ENCODE measurements at places on chromosomes 5 and 9.

DNA sequence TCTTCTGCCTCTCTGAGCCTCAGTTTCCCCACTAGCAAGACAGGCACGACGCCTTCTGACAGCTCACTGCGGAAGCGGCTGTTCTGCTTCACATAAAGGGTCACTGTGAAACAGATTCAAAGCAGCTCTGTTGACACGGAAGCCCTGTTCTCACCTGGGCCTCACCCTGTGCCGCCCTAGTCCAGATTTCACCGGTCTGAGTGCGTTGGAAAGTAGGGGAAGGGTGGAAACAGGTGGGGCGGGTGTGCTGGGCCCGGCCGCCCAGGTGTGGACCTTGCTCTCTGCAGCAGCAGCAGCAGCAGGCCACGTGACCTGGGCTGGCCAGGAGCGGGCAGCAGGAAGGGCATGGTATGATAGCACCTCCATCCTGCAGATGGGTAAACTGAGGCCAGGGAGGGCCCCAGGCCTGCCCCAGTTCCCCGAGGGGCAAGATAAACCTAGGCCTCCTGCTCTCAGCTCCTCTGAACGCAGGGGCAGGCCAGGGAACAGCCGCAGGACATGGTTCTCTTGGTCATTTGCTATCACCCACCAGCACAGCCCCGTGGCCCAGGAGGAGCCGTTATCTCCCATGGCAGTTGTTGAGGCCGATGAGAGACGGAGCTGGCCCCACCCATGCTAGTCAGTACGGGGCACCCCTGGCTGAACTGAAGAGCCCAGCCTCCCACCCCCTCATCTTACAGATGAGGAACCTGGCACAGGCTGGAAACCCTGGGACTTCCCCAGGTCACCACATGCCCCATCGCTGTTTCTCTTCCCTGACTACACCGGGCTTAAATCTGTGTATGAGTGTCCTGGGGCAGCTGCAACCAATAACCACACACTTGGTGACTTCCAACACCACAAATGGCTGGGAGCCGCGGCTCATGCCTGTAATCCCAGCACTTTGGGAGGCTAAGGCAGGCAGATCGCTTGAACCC lies 12.1 kb downstream of the PTGES2 start:
- DNase-seq = no peak

GRCh38 chr5:169176709-169177694 lies 123.9 kb downstream of the SLIT3 start:
- DNase-seq = no peak

DNA sequence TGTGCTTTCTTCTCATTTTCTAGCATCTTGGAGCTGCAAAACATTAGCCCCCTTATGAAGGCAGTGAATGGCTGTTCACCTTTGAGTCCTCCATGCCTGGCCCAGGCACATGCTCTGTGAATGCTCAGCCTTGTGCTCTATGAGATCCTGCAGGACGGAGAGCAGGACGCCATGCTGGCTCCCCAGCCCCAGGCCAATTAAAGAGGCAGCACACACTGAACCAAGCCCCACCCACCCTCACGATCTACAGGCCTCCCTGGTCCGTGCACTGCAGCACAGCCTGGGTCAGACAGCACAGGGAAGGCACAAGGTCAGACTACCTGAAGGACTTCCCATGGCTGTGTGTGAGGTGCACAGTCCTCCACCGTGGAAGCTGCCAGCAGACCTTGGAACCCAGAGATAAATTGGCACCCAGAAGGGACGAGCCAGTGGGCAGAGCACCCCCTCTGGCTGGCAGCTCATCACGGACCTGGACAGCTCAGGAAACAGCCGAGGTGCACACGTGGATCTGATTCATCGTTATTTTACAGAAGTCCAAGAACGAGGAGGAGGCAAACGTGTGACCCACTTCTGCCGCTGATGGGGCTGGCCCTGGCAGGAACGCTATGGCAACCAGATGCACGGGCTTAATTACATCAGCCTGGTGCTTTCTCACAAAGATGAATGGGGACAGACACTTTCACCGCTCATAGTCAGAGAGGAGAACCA lies 59.5 kb downstream of the OLFM1 start:
- DNase-seq = no peak

DNA sequence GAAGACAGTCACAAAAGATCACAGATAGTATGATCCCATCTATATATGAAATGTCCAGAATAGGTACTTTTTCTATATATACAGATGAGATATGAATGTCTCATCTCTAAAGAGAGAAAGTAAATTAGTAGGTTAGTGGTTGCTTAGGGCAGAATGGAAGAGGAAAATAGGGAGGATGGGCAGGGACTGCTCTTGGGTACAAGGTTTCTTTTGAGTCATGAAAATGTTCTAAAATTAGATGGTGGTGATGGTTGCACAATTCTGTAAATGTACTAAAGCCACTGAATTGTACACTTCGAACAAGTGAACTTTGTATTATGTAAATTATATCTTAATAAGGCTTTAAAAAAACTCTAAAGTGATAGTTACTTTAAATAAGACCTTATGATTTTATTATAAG lies 59.6 kb upstream of the GRAMD2B start:
- DNase-seq = no peak

DNA sequence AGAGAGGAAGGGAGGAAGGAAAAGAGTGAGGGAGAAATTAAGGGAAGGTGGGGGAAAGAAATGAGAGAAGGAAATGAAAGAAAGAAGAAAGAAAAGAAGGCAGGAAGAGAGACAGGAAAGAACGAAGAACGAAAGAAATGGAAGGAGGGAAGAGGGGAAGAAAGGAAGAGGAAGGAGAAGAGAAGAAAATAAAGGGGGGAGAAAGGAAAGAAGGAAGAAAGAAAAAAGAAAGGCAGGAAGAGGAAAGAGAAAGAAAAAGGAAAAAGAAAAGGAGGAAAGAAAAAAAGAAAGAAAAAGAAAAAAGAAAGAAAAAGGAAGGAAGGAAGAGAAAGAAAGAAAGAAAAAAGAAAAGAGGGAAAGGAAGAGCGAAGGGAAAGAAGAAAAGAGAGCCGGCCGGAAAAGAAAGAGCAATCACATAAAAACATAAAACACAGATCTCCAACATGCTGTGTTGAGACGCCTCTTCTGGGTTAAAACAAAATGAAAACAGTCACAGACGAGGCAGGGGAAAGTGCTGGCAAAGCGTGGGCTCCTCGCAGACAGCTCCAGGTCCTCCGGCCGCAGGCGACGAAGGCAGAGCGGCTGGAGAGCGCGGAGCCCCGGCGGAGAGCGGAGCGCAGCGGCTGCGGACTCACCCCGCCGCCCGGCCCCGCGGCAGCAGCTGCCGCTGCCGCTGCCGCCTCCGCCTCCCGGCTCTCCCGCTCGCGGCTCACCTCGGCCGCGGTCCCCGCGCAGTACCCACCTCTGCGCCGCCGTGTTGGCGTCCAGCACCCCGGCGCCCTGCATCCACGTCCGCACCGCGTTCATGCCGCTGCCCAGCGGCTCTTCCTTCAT lies 896 bp downstream of the EBF1 start:
- peak; percentile 39 for DNase-seq

DNA sequence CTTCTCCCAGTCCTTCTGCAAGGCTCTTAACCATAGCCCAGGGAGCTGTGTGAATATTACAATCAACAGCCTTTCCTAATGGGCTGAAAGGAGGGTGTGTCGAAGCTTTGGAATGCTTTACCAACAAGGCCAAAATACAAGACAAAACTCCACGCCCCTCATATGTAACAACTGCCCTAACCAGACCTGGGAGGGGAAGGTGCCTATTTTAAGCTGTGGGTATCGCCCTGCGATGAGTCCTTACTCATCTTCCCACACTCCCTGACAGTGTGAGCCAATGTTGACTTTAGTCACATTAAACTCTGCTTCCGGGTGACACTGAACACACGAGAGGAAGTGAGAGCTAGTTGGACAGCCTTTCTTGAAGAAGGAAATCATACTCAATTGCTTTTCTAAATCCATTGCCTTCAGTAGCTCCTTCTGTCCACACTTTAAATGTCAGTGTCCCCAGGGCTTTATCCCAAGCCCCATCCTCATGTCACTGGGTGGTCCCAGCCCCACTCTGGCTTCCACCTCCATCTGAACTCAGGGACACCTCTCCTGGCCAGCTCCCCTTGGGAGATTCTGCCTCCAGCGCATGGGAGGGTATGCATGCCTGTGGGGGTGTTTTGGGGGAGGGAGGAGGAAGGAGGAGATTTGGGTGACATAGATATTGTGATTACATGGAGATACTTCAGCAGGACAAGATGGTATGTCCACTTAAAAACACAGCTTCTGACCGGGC lies 6.5 kb upstream of the TBC1D9B start:
- peak; percentile 20 for DNase-seq

DNA sequence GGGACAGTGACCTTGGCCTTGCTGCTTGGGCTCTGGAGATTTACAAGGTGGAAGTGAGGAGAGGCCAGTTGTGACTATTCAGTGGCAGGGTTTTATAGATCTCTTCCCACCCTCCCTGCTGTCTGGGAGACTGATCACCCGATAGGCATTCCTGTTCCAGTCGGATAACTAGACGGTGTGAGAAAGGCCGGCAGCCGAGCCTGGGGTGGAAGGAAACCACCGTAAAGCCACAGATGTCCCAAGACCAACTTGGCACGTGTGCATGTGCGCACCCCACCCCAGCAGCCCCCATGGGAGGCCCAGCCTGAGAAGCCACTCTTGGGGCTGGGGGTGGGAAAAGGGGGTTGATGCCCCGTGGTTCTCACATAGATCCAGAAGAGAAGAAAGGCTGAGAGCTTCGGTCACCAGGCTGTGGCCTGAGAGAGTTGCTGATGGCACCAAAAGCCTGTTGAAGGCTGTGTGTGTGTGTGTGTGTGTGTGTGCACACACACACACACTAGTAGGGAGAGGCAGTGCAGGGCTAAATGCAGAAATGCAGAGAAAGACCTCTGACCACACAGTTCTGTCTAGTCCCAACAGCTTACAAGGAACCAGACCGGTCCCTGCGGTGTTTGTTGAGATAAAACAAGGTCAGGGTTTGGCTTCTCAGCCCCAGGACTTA lies 225.8 kb downstream of the FANCC start:
- peak; percentile 79 for DNase-seq

GRCh38 chr9:629146-629545 lies 212.4 kb upstream of the DMRT1 start:
- no peak for DNase-seq

DNA sequence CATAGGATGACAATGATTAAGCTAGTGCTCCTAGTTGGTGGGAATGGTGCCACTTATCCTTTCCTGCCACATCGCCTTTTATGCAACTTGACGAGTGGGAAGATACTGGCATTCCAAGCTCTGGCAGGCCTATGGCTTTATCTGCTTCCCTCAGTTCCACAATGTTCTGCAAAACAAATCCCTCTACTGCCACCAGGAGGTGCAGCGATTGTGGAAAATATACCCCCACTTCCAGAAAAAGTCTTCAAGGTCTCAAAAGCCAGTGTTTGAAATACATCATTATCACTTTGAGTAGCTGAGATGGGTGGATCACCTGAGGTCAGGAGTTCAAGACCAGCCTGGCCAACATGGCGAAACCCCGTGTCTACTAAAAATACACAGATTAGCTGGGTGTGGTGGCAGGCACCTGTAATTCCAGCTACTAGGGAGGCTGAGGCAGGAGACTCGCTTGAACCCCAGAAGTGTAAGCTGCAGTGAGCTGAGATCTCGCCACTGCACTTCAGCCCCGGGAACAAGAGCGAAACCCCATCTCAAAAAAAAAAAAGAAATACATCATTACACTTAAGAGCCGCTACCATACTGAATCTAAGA lies 3.4 kb downstream of the CLINT1 start:
- DNase-seq = peak; percentile 34

DNA sequence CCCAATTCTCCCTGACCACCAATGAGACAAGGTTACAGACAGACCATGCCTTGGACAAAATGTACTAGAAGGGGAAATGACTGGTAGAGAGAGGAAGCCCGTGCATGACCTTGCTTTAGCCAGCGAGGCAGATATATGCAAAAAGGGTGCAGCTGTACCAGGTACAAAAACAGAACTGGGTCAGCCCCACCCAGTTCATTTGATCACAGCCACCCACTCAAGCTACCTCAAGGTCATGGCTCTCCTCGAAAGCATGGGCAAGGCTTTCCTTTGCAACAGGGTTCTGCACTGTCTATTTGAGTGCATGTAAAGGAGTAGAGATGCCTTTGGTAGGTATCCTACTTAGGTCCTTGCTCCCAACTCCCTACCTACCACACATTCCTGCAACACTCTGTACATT lies 33.3 kb downstream of the TLE1 start:
- no peak for DNase-seq

- DNase-seq = peak; percentile 39
These were observed 236.2 kb upstream of the NFIL3 start for GRCh38 chr9:91659529-91660495.

- no peak for DNase-seq
These were observed 85.8 kb upstream of the TAS2R1 start for GRCh38 chr5:9715891-9716335.

DNA sequence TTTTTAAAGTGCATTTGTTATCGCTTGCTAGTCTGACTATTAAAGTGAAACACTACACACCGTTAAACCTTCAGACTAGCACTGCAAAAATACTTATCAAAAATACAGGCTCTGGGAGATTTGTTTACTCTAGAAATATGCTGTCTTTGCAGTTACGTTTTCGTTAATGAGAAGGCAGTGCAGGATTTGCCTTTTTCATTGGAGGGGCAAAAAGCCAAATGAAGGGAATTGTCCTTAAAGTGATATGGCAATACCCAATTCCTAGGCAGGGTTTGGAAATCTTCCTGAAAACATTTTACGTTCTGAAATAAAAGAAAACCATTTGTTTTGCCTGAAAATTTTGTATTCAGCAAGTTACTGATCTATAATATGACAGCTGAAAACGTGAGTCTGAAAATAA lies 1800.2 kb downstream of the MAT2B start:
- DNase-seq = no peak

DNA sequence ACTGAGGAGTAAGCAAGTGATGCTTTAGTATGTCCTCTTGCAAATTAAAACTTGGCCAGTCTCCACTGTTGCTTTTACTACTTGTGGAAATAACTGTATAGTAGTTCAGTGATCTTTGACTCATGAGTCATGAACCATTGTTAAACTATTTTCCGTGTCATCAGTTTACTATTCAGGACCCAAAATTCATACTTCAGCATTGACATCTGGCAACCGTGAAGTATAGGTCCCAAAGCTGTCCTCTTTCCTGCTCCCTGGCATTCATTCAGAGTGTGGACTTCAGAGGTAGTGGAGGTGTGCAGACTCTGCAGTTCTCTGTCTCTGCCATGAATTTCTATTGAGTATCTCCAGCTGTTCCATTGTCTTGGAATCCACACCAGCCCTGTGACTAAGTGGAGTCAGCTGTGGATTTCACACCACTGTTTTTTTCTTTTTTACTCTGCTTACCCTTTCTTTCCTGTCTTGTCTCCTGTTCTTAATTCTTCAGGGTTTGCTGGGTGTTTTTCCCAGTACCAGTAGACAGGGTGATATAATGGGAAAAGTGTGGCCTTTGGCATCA lies 7.5 kb downstream of the TDRD7 start:
- peak; percentile 5 for DNase-seq

DNA sequence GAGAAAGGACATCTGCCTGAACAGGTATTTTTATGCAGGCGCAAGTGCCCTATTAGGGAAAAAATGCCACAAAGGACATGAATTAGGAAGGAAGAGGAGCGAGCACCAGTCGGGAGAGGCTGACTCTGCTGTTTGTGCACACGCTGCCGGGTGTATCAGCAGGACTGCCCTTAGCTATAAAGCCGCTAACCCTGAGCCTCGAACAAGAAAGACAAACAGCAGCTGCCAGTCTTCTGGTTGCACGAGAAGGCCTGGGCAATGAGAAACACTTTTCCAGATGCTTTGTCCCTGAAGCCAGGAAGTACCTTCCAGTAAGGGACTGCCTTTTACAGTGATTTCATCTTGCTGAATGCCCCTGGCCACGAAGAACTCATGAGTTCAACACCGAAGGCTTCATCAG lies 12.6 kb downstream of the QSOX2 start:
- no peak for DNase-seq
